A549 treated with AZD2906 at 1 μM for 4 hours (cell line): ENCODE measurements at places on chromosomes 3 and 15. TPM values are rescaled to one million over a fixed set of nuclear protein-coding genes. Genes with fewer than 3 reads are reported as not detected.

Gene SLC27A2
- total RNA-seq, result 31.2 to 36.2 TPM (median 35.5 TPM) in 5 replicates

Gene ADCY5
- 0.39 to 0.88 TPM (median 0.61 TPM) in 5 replicates for total RNA-seq

Gene ROPN1
- not detected in 5 replicates for total RNA-seq

Gene HACL1
- total RNA-seq, result 23.1 to 31.0 TPM (median 24.2 TPM) in 5 replicates

Gene RBP2
- total RNA-seq, result not detected in 5 replicates

Gene DAZL
- total RNA-seq, result not detected in 5 replicates

Gene THRB
- total RNA-seq, result 1.1 to 2.1 TPM (median 1.6 TPM) in 5 replicates

Gene AMOTL2
- total RNA-seq, result 47.6 to 53.6 TPM (median 51.1 TPM) in 5 replicates
